Tibial nerve (tissue), 4 donors: ENCODE measurements at places on chromosomes 3 and 15. TPM values are rescaled to one million over a fixed set of nuclear protein-coding genes. Genes with fewer than 3 reads are reported as not detected.
A peak's percentile ranks its signal among the peaks of the same experiment; 100 is the strongest.

Gene VWA5B2
- total RNA-seq, result 1.8 TPM

Gene B3GALNT1
- 5.7 TPM for total RNA-seq

Gene C3orf49
- not detected for total RNA-seq

Gene GUCA1C
- not detected for total RNA-seq

Gene FRMD4B
- 62.1 TPM for total RNA-seq

Gene HTR3E
- not detected for total RNA-seq

Gene CCPG1
- 70.2 TPM for total RNA-seq

DNA sequence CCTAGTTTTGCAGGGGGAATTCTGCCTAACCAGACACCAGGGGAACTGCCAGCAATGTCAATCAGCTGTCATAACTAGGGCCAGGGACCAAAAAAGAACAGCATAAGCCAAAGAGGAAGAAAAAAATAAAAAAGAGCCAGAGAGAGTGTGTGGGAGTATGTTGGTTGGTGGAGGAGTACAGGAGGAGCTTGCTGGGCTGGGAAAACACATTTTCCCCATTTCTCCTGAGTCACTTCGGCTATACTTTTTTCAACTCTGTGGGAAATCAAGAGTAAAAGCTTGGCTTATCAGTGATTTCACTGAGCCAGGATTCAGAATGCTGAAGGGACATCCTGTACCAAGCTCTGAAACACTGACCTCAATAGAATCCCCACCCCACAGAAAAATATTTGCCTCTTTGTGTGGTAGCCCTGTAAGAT is 144.7 kb upstream of the DPH6 start:
- DNase-seq, result no peak
- H3K4me1 ChIP-seq, result peaks cover 46% of the 10 kb centered on the region
- peak overlapping the region; percentile 86 for H3K27ac ChIP-seq
- no peaks in the 10 kb centered on the region for H3K27me3 ChIP-seq
- H3K36me3 ChIP-seq, result no peaks in the 10 kb centered on the region

GRCh38 chr3:124818398-124819091 is 68.6 kb downstream of the ITGB5 start:
- peak overlapping the region; percentile 61 for H3K27ac ChIP-seq
- H3K4me3 ChIP-seq, result no peak overlapping the region
- H3K27me3 ChIP-seq, result no peaks in the 10 kb centered on the region
- H3K4me1 ChIP-seq, result no peaks in the 10 kb centered on the region

DNA sequence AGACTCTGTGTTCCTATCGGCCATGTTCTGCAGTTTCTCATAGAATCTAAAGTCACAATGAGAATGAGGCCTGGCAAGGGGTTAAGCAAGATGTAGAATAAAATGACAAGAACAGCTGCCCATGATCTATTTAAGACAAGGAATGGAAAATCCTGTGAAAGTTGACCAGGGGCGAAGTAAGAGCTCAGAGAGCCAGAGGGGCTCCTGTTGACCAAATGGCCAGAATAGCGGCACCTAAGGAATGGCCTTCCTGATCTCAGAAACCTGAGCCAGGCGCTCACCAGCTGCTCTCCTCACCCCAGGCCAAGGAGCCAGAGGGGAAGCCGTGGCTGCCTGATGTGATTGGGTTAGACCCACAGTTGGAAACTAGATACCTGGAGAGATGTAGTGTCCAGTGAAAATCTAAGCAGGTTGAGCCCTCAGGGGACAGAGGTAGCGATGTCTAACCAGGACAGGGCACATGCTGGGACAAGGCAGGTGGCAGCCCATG is 106.1 kb upstream of the NDN start:
- H3K36me3 ChIP-seq, result no peaks in the 10 kb centered on the region
- no peak overlapping the region for H3K4me3 ChIP-seq
- H3K27me3 ChIP-seq, result no peaks in the 10 kb centered on the region
- H3K4me1 ChIP-seq, result no peaks in the 10 kb centered on the region

- H3K27me3 ChIP-seq, result no peaks in the 10 kb centered on the region
- H3K4me1 ChIP-seq, result no peaks in the 10 kb centered on the region
- DNase-seq, result no peak
- H3K4me3 ChIP-seq, result no peak overlapping the region
- H3K36me3 ChIP-seq, result no peaks in the 10 kb centered on the region
Observed at GRCh38 chr3:105083945-105084344, 282.8 kb upstream of the ALCAM start.

GRCh38 chr3:168996622-168997021 is 666.9 kb downstream of the MECOM start:
- H3K36me3 ChIP-seq, result no peaks in the 10 kb centered on the region
- H3K27ac ChIP-seq, result no peak overlapping the region
- no peaks in the 10 kb centered on the region for H3K4me1 ChIP-seq
- H3K27me3 ChIP-seq, result no peaks in the 10 kb centered on the region

- no peaks in the 10 kb centered on the region for H3K36me3 ChIP-seq
- H3K27ac ChIP-seq, result no peak overlapping the region
- no peak for DNase-seq
- H3K4me3 ChIP-seq, result no peak overlapping the region
Observed at GRCh38 chr3:79268422-79268821, 499.4 kb downstream of the ROBO1 start.

GRCh38 chr15:92847841-92848240 is 52.3 kb upstream of the CHD2 start:
- no peaks in the 10 kb centered on the region for H3K27me3 ChIP-seq
- H3K4me3 ChIP-seq, result no peak overlapping the region
- no peaks in the 10 kb centered on the region for H3K36me3 ChIP-seq
- H3K27ac ChIP-seq, result no peak overlapping the region
- DNase-seq, result no peak

- H3K4me3 ChIP-seq, result no peak overlapping the region
- peaks cover 10% of the 10 kb centered on the region for H3K4me1 ChIP-seq
- DNase-seq, result no peak
- no peaks in the 10 kb centered on the region for H3K27me3 ChIP-seq
Observed at GRCh38 chr15:63615935-63616334, 18.7 kb downstream of the FBXL22 start.

DNA sequence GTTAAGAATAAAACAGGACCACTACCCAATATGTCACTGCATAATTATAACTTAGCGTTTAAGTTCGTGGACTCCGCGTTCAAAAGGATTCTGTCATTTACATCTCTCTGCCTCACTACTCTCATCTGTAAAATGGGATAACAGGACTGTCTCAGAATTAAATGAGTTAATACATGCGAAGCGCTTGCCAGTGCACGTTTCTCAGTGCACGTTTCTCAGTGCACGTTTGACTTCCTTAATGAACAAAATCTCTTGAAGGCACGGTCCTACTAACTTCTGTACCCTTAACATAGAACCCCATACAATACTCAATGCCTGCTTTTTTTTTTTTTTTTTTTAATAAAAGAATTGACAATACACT is 499 bp downstream of the RABL3 start:
- no peak for DNase-seq
- no peaks in the 10 kb centered on the region for H3K27me3 ChIP-seq
- peak overlapping the region; percentile 83 for H3K4me3 ChIP-seq
- H3K36me3 ChIP-seq, result peaks cover 3% of the 10 kb centered on the region
- no peaks in the 10 kb centered on the region for H3K4me1 ChIP-seq

DNA sequence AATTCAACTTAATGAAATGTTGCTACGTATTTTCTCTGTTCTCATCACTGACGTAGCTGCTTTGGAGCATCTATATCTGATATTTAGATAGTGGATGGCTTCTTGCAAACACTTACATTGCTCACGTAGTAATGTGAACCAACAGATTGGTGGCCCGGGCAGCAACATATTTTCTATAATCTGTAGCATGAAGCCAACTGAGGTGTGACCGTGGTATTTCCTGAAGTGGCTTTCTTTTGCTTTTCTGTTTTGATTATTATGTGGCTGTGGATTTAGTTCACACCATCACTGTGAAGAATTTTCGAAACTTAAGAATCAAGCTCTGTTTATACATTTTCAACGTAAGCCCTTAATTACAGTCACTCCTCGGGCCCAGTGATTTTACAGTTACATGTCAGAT is 288.5 kb downstream of the LPP start:
- H3K4me3 ChIP-seq, result no peak overlapping the region
- no peak overlapping the region for H3K27ac ChIP-seq
- no peaks in the 10 kb centered on the region for H3K27me3 ChIP-seq
- DNase-seq, result no peak

DNA sequence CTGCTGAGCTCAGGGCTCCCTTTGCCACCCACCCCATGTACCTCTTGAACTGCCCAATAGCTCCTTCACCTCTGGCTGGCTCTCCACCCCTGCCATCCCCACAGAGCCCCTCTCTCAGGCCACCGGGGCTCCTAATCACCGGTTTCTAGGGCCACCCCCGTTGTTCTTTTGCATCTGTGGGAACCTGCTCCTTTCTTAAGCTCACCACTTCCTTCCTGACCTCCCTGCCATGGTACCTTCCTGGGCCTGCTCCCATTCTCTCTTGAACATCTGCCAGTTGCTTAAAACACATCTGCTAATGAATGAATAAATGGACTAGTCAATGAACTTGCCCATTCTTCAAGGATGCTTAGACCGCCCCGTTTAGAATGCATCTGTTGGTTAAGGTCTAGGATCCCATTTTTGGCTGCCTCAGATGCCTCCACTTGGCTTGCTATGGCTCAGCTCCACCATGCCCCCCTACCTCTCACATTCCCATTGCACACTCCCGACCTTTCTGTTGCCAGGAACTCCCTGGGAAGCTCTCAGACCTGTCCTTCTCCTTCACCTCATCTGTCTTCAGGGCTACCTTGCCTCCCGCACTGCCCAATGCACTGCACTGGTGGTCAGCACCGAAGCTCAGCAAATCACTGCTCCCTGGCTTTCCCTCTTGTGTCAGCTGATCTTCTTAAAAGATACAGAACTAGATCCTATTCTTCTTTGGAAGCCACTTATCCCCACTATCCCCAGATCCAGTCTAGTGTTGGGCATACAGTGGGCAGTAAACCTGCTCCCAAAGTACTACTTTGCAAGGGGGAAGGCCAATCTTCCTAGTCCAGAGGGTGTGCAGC is 9.1 kb downstream of the AMOTL2 start:
- H3K4me3 ChIP-seq, result no peak overlapping the region
- DNase-seq, result no peak
- H3K36me3 ChIP-seq, result peaks cover 21% of the 10 kb centered on the region
- H3K27ac ChIP-seq, result peak overlapping the region; percentile 56

- peaks cover 27% of the 10 kb centered on the region for H3K4me1 ChIP-seq
- DNase-seq, result no peak
- H3K36me3 ChIP-seq, result no peaks in the 10 kb centered on the region
- peak overlapping the region; percentile 33 for H3K4me3 ChIP-seq
- H3K27ac ChIP-seq, result no peak overlapping the region
Observed at GRCh38 chr15:52805351-52806283, 15.5 kb upstream of the ONECUT1 start.

DNA sequence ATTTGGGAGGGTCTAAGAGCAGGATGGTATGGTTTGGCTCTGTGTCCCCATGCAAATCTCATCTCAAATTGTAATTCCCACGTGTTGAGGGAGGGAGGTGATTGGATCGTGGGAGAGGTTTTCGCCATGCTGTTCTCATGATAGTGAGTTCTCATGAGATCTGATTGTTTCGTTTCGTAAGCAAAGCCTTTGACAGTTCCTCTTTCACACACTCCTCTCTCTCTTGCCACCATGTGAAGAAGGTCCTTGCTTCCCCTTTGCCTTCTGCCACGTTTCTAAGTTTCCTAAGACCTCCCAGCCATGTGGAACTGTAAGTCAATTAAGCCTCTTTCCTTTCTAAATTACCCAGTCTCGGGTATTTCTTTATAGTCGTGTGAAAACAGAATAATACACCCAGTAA is 553.7 kb downstream of the TAFA4 start:
- no peak for DNase-seq
- H3K4me3 ChIP-seq, result no peak overlapping the region
- no peaks in the 10 kb centered on the region for H3K27me3 ChIP-seq
- no peaks in the 10 kb centered on the region for H3K36me3 ChIP-seq
- H3K4me1 ChIP-seq, result no peaks in the 10 kb centered on the region
- no peak overlapping the region for H3K27ac ChIP-seq

DNA sequence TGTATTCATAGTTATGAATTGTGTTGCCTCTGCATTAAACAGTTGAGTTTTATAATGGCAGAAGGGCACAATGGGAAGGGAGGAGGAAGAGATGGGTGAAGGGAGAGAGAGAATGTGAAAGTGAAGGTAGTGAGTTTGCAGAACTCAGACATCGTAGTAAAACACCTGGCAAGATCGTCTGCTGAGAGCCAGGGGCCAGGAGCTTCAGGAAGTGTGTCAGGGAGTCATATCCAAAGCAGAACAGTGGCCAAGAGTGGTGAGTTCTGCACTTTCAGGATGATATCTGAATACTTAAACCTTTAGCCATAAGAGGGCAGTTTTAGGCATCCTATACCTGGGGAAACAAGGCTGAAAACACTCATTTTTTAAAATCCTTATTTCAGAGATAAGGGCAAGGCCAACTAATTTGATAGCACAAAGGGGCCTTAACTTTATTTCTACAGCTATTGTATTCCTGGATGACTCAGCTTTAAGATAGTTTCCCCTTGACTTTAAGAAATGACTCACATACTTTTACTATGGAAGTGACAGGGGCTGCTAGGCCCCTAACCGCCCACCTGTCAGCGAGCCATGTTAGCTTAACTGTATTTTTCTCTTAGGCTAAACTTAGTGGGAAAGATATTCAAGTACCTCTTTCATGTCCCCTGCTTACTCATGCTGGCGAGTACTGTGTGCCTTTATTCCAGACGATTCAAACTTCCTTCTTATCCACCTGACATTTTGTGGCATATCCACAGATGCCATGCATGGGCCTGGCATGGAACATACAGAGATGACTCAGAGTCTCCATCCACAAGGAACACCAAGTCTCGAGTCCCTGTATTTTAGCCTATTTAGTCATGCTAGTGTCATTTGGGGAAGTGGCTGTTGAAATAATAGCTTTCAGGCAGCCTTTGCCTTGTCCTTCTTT is 53.9 kb downstream of the RLBP1 start:
- H3K4me1 ChIP-seq, result peaks cover 48% of the 10 kb centered on the region
- H3K27ac ChIP-seq, result no peak overlapping the region
- H3K4me3 ChIP-seq, result no peak overlapping the region
- DNase-seq, result no peak

DNA sequence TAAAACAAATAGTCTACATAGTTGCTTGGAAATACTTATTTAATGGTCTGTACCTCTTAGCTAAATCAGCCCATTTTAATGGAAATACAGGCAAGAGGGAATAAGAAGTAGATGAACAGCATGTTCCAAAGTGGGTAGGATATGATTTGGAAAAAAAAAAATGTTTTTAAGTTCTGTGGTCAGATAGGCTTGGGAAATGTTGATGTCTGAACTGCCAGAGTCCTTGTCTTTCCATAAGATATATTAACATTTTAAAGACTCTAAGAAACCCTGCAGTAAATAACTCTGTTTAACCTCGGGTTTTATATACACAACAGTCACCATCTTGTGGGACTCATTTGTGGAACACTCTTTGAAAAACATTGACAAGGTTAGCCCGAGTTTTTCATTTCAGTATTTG is 40.0 kb upstream of the PTPN23 start:
- H3K36me3 ChIP-seq, result no peaks in the 10 kb centered on the region
- no peak for DNase-seq
- H3K4me3 ChIP-seq, result no peak overlapping the region
- no peak overlapping the region for H3K27ac ChIP-seq

DNA sequence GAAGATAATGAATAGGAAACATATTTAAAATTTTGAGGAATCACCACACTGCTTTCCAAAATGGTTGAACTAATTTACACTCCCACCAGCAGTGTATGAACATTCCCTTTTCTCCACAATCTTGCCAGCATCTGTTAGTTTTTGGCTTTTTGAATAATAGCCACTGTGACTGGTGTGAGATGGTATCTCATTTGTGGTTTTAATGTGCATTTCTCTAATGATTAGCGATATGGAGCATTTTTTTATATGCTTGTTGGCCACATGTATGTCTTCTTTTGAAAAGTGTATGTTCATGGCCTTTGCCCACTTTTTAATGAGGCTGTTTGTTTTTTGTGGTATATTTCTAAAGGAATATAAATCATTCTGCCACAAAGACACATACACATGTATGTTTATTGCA is 166.3 kb downstream of the NECTIN3 start:
- DNase-seq, result no peak
- H3K36me3 ChIP-seq, result no peaks in the 10 kb centered on the region
- H3K4me1 ChIP-seq, result no peaks in the 10 kb centered on the region
- H3K4me3 ChIP-seq, result no peak overlapping the region
- no peaks in the 10 kb centered on the region for H3K27me3 ChIP-seq
- H3K27ac ChIP-seq, result no peak overlapping the region
